ENCODE measurements at places on chromosomes 2 and 18.

DNA sequence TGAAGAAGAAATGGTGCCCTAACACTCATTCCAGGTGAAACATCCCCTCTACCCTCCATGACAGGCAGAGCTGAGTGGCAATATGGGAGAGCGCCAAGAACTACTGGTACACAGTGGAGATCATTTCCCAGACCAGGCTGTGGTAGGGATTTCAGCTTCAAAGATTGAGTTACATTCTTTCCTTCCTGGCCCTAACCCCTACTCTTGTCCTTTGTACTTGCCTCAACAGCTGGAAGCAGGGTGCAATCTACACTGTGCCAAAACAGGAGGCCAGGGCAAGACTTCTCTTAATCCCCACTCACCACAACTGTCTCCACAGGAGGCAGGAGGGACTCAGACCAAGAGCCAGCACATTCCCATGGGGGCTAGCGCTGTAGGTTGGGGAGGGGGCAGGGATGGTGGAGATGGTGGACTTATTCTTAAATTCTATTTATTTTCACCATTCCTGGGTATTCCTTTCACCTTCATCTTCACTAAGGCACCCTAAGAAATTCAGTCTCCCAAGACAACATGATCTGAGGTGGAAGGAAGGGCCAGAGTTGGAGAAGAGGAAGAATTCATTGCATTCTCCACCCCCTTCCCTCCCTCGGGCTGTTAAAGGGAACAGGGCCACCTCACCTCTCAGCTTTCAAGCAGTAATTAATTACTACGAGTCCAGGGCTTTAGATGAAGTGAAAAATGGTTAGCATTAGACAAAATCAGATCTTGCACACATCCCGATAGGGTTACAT, 65.9 kb downstream of the AAK1 start:
- DNase-seq: no peak

DNA sequence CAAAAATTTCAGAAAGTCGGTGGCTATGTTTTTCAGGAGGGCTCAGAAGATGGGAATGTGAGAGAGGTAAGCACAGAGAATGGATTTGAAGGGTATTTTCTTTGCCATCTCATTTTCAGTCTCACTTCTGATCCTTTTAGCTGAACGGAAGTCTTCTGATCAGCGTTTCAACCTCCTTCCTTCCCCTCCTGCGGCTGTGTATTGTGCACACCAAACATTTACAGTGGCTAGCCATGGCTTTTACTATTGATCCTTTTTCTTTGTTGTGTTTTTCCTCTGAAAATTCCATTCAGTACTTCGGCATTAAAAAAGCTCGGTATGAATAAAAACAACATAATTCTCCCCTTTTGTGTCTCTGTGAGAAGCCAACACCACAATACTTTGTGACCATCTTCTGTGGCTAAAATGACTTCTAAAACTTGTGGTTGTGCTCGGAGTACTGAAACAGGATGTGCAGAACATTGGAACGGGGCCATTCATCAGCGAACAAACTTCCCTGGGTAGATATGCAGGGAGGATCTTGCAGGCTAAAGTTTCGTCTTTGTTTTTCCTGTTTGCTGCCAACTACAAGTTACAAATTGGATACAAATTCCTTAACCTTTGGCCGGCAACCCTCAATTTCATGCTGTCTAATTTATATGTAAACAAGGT, 260.8 kb upstream of the FAM98A start:
- DNase-seq: no peak

DNA sequence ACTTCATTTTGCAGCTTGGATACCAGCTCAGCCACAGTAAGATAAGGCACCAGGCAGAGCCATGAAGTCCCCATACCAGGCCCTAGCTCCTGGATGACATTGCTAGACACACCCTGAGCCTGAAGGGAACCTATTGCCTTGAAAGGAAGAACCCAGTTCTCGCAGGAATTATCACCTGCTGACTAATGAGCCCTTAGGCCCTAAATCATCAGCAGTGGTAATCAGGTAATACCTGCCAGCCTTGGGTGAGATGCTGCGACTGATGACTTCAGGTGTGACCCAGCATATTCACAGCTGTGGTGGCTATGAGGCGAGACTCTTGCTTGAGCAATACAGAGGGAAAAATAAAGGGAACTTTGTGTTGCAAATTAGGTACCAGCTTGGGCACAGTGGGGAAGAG, 24.9 kb downstream of the CLK1 start:
- no peak for DNase-seq

GRCh38 chr2:80246534-80246933, 58.0 kb downstream of the LRRTM1 start:
- no peak for DNase-seq

DNA sequence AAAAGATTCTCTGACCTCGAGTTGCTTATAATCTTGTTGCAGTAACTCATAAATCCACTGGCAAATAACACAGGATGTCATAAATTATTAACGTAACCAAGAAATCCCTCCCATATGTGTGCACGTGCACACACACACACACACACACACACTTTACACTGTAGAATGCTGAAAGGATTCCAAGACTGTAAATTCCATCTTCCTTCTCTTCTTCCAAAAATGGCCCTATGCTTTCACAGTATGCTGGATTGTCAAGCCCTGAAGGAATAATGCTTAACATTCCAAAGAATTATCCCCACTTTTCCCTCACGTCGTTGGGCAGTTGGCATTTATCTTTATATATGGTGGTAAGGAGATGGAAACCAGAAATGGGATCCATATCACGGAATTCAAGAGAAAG, 117.5 kb upstream of the CRIM1 start:
- no peak for DNase-seq

DNA sequence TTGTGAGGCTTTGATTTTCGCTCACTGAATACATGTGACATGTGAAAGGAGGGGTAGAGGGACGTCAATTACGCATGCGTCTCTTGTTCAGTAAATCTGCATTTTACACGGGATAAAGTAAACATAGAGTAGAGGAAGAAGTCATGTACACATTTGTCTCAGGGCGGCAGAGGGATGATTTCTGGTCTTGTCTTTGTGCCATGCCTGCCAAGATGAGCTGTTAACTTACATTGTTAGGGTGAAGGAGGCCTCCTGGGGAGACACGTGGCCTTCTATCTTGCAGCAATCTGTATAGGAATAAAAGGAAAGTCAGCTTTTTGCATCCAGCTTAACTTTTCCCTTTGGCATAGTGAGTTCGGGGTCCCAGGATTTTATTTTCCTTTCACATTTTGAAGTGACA, 106.3 kb downstream of the LDLRAD4 start:
- no peak for DNase-seq
